Epithelial cell of alveolus of lung (primary cell): ENCODE measurements at places on chromosomes 12 and 14. TPM values are rescaled to one million over a fixed set of nuclear protein-coding genes. Genes with fewer than 3 reads are reported as not detected.

SCN8A gene
- total RNA-seq = 0.08 and 3.7 TPM in 2 replicates

SMCO2 gene
- total RNA-seq = not detected in 2 replicates

KSR2 gene
- total RNA-seq = not detected in 2 replicates

LUM gene
- total RNA-seq = 299 and 746 TPM in 2 replicates

CCDC60 gene
- not detected in 2 replicates for total RNA-seq

TSPAN11 gene
- 2.1 and 11.8 TPM in 2 replicates for total RNA-seq

TAS2R42 gene
- total RNA-seq = not detected in 2 replicates

INHBC gene
- total RNA-seq = not detected in 2 replicates

PTHLH gene
- 2.3 and 3.0 TPM in 2 replicates for total RNA-seq

DNAI7 gene
- total RNA-seq = 0.24 TPM in 1 of 2 replicates, not detected in the other

LMNTD1 gene
- not detected in 2 replicates for total RNA-seq

SYNDIG1L gene
- 0.13 and 2.5 TPM in 2 replicates for total RNA-seq

DEGS2 gene
- 0.56 TPM in 1 of 2 replicates, not detected in the other for total RNA-seq

ZNF605 gene
- 1.8 and 7.9 TPM in 2 replicates for total RNA-seq

PSMA6 gene
- 230 and 243 TPM in 2 replicates for total RNA-seq

PIANP gene
- total RNA-seq = 0.52 and 5.9 TPM in 2 replicates

DIO2 gene
- total RNA-seq = 1.4 and 4.2 TPM in 2 replicates

DPPA3 gene
- total RNA-seq = not detected in 2 replicates

SERPINA5 gene
- total RNA-seq = 0.24 and 0.91 TPM in 2 replicates

WNT1 gene
- total RNA-seq = not detected in 2 replicates

SAMD15 gene
- total RNA-seq = 0.39 and 0.48 TPM in 2 replicates

TAS2R9 gene
- total RNA-seq = not detected in 2 replicates

HHIPL1 gene
- 2.6 and 3.4 TPM in 2 replicates for total RNA-seq

CLEC4A gene
- 0.72 TPM in 1 of 2 replicates, not detected in the other for total RNA-seq

SPIC gene
- not detected in 2 replicates for total RNA-seq

ACRBP gene
- total RNA-seq = 0.13 and 0.72 TPM in 2 replicates

IGF1 gene
- 0.13 and 0.40 TPM in 2 replicates for total RNA-seq

LHX5 gene
- not detected in 2 replicates for total RNA-seq

FLRT2 gene
- total RNA-seq = 11.9 and 12.1 TPM in 2 replicates

G2E3 gene
- 9.8 and 11.2 TPM in 2 replicates for total RNA-seq

CIROP gene
- total RNA-seq = 0.88 TPM in 1 of 2 replicates, not detected in the other

CABP1 gene
- 0.65 and 0.88 TPM in 2 replicates for total RNA-seq

TTC9 gene
- total RNA-seq = 0.32 and 0.78 TPM in 2 replicates

KRT79 gene
- not detected in 2 replicates for total RNA-seq

IPO8 gene
- total RNA-seq = 17.4 and 17.5 TPM in 2 replicates

MYF6 gene
- under 0.01 and 0.80 TPM in 2 replicates for total RNA-seq

GPRC5A gene
- 9.4 and 35.4 TPM in 2 replicates for total RNA-seq

TMEM229B gene
- total RNA-seq = not detected in 2 replicates

OR10G3 gene
- total RNA-seq = not detected in 2 replicates

FMNL3 gene
- 13.2 and 35.4 TPM in 2 replicates for total RNA-seq

ZFHX2 gene
- total RNA-seq = 0.08 and 0.39 TPM in 2 replicates

DNAJC22 gene
- total RNA-seq = 9.7 and 21.5 TPM in 2 replicates

PTPRO gene
- 0.39 and 0.72 TPM in 2 replicates for total RNA-seq

GUCY2C gene
- not detected in 2 replicates for total RNA-seq

GLS2 gene
- 0.13 TPM in 1 of 2 replicates, not detected in the other for total RNA-seq

CEP170B gene
- 12.9 and 14.6 TPM in 2 replicates for total RNA-seq

RAB2B gene
- total RNA-seq = 12.8 and 14.7 TPM in 2 replicates

STXBP6 gene
- 5.0 and 15.4 TPM in 2 replicates for total RNA-seq

KCNJ8 gene
- 2.3 and 3.2 TPM in 2 replicates for total RNA-seq

TAS2R20 gene
- 0.64 and 0.65 TPM in 2 replicates for total RNA-seq

RPS6KL1 gene
- 2.1 TPM in 1 of 2 replicates, not detected in the other for total RNA-seq

OR6C2 gene
- not detected in 2 replicates for total RNA-seq

RTN1 gene
- total RNA-seq = 0.08 and 2.6 TPM in 2 replicates

AKAP5 gene
- total RNA-seq = 0.08 and 0.26 TPM in 2 replicates

GLI1 gene
- total RNA-seq = 2.7 and 4.9 TPM in 2 replicates

CCDC177 gene
- under 0.01 and 0.16 TPM in 2 replicates for total RNA-seq

OR4Q3 gene
- not detected in 2 replicates for total RNA-seq

OVCH1 gene
- total RNA-seq = 0.08 TPM in 1 of 2 replicates, not detected in the other
